NCI-H460 (cell line): ENCODE measurements at places on chromosomes 7 and 10. TPM values are rescaled to one million over a fixed set of nuclear protein-coding genes. Genes with fewer than 3 reads are reported as not detected.

DNA sequence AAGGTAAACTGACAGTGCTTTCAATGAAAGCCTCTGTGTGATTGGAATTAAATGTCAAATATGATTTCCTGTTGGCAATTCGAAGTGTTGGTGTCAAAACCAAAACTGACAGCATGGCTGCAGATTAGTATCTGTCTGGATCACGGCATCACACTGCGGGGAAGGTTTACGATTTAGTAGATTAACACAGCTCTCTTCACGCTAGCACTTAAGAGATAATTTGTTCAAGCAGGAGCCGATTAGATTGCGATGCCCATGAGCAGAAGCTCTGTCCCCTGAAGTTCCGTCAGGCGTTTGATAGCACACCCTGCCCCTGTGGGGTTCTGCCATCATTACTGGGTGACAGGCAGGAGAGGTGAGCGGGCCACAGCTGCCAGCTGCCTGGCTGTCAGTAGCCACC is 279.5 kb upstream of the AUTS2 start:
- no peak for DNase-seq

GRCh38 chr7:4556868-4557793 is 125.0 kb upstream of the FOXK1 start:
- no peak for DNase-seq

- no peak for DNase-seq
These were observed 95.4 kb downstream of the TAX1BP1 start for GRCh38 chr7:27835376-27835775.

Gene C10orf105
- total RNA-seq = not detected in 2 replicates

Gene SP8
- 0.06 TPM in 1 of 2 replicates, not detected in the other for total RNA-seq
